Activated B cell treated with CpG ODN at 0.5 μM for 24 hours (primary cell): ENCODE measurements at places on chromosomes 7 and 10. TPM values are rescaled to one million over a fixed set of nuclear protein-coding genes. Genes with fewer than 3 reads are reported as not detected.

The RSPH10B2 gene
- 0.37 and 1.1 TPM in 2 replicates for total RNA-seq

The ZNF853 gene
- total RNA-seq: 2.8 and 3.2 TPM in 2 replicates

The LBX1 gene
- total RNA-seq: not detected in 2 replicates

The SEPTIN7 gene
- 239 and 262 TPM in 2 replicates for total RNA-seq

The IL6 gene
- 64.4 and 72.3 TPM in 2 replicates for total RNA-seq

The CALHM3 gene
- total RNA-seq: not detected in 2 replicates

The CAMK2B gene
- total RNA-seq: 0.17 and 0.58 TPM in 2 replicates

DNA sequence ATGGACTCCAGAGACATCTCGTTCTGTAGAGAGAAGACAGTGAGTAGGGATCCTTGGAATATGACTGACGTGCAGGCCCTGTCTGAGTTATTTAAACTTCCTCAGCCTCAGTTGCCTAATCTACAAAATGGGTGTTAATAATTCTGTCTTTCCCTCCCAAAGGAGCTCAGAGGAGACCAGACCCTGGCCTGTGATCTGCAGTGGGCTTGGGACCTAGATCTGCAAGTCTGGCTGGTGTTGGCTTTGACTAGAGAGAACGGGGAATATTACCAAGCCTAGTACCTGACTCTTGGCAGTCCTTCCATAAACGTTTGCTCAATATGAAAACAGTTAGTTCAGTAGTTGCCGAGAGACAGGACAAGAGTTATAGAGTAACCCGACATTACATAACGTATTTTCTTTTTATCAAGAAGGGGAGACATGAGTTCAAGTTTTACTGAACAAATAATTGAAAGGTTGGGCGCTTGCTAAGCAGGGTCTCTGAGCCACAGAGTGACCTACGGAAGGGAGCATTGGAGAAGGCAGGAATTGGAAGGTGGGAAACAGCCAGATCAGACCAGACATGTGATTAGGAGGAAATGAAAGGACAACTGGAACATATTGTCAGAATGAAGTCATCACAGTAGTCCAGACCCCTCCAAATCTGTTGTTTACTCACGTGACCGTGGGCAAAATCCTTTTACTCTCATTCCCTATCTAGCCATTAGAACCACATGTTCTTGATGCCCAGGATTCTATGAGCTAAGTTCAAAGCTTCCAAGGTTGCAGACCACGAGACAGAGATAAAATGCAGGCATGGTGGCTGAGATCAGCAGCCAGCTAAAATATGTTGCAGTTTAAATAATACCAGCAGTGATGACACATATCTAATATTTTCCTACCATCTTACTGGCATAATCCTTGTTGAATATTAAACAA lies 10.9 kb upstream of the CYP3A4 start:
- DNase-seq: no peak

GRCh38 chr10:60335708-60336107 lies 54.0 kb downstream of the ANK3 start:
- no peak for DNase-seq

- no peak for DNase-seq
Measured at GRCh38 chr7:93315896-93316295, 83.7 kb downstream of the VPS50 start.

- no peak for DNase-seq
Measured at GRCh38 chr7:58086461-58086860, 636.5 kb downstream of the ZNF716 start.

- no peak for DNase-seq
Measured at GRCh38 chr7:66617295-66617694, 11.4 kb upstream of the KCTD7 start.

DNA sequence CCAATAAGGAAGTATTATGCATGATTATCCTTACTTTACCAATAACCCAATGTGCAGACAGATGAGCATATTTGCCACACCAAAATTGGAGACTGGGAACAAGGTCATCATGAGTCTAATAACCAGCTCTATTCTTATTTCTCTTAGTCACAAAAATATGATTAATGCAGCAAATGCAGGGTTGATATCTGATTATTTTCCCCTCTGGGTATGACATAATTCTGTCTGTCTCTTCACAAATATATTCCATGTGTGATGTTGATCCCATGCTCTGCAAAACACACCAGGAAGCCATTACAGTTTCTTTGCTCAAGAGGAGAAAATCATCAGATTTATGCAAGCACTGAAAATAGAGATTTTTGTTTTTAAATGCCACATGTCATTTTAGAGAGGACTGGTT lies 196.5 kb upstream of the DGKB start:
- no peak for DNase-seq

- no peak for DNase-seq
Measured at GRCh38 chr7:51246258-51247245, 70.1 kb downstream of the COBL start.

GRCh38 chr10:119198438-119198837 lies 8.9 kb upstream of the GRK5 start:
- no peak for DNase-seq

DNA sequence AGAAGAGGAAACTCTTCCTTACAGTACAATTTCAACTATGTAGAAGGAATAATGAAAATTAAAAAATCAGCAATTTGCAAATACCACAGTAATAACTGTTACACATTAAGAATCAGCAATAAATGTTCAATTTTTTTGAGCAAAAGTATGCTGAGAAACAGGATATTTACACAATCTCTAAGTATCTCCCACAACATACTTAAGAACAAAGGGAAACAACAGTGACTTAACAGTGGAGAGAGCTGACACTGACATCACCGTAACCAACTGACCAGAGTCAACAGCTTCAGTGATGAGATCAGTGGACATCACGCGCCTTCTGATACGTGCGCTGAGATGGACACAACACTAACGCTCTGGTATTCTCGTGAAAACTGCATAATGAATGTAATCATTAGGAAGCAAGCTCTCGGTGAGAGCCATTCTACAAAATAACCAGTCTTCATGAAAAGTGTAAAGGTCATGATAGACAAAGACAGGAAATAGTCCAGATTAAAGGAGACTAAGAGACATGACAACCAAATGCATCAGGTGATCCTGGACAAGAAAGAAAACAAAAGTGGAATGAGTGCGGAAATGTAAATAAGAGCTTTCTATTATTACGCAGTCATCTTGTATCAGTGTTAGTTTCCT lies 82.6 kb downstream of the PIP4K2A start:
- DNase-seq: no peak

GRCh38 chr7:152541892-152542291 lies 106.1 kb upstream of the KMT2C start:
- no peak for DNase-seq

DNA sequence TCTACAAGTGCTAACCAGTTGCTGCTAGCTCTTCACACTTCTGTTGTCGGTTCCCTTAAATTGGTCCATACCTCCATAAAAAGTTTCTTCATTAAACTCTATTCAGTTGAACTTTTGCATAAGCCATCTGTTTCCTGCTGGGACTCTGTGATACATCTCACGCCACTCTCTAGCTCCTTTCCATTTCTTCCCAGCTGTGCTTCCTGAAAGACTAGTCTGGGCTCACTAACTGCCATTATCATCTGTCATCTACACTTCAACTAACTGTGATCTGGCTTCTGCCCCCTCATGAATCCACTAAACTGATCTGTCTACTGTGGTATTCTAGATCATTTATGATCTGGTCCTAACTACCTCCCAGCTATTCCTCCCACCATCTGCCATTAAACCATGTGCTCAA lies 78.3 kb downstream of the ELAPOR2 start:
- no peak for DNase-seq

- no peak for DNase-seq
Measured at GRCh38 chr7:87411186-87411585, 64.3 kb downstream of the ABCB4 start.

DNA sequence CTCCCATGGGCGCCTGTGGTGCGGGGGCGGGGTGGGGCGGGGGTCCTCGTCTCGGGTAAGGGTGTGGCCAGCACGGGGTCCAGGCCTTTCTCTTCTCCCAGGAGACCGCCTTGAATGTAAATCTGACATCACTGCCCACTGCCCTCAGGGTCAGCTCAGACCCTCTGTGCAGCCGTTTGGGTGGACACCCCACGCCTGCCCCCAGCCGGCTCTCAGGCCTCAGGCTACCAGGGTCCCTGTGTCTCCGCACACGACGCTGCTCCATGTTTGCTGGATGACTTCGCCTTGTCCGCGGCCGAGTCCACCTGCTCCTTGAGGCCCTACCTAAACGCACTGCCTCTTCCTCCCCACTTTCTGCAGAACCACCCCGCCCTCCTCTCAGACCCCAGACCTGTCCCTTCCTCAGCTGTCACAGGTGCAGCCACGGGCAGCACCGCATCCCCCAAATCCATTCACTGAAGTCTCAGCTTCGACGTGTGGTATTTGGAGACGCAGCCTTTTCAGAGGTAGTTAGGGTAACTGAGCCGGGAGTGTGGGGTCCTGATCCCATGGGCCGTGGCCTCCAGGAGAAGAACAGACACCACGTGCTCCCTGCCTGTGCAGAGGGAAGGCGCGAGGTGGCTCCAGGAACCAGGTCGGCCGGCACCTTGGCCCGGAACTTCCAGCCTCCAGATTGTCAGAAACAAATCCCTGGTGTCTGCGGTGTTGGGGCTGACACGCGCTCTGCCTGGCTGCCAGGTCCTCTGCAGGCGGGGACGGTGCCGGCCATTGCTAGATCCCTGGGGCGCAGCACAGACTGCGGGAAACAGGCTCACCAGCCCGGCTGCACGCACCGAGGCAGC lies 97.4 kb upstream of the DIP2C start:
- peak; percentile 11 for DNase-seq

GRCh38 chr10:10353326-10353868 lies 664.3 kb upstream of the CELF2 start:
- no peak for DNase-seq

- no peak for DNase-seq
Measured at GRCh38 chr10:58282615-58283014, 13.7 kb downstream of the CISD1 start.

DNA sequence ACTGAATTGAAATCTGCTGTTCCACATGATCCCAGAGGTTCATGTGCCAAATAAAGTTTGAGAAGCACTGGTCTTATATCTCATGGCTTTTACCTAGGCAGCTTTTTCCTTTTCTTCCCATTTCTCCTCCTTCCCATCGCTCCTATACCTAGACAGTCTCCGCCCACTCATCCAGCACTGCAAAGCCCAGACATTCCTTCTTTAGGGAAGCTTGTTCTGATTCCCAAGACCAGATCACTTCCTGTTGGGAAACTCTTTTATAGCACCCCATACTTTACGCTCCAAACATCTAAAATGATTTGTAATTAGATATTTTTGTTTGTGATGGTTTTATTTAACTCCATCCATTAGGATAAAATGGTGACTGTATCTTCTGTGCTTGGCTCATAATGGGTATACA lies 75.9 kb downstream of the BMPER start:
- DNase-seq: no peak

- no peak for DNase-seq
Measured at GRCh38 chr7:1224086-1224716, 8.5 kb upstream of the UNCX start.

- DNase-seq: no peak
Measured at GRCh38 chr7:20354610-20355528, 24.2 kb downstream of the ITGB8 start.

- DNase-seq: no peak
Measured at GRCh38 chr7:123598657-123599056, 3.0 kb upstream of the ASB15 start.

DNA sequence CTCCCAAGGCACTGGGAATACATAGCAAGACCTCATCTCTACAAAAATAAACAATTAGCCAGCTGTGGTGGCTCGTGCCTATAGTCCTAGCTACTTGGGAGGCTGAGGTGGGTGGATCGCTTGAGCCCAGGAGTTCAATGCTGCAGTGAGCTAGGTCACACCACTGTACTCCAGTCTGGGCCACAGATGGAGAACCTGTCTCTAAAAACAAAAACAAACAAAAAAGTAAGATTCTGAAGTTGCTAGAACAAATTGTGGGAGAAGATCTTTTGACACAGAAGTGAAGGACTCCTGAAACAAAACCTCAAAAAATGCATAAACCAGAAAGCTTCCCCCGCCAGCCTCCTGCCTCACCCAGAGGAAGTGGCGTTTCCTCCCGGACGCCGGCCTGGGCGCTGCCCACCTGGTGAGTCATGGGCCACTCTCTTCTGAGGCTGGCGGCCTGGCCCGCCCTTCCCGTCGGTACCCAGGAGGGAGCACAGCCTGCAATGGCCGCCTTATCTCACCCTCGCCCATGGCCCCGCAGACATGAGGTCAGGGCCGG lies 25.4 kb upstream of the ELN start:
- DNase-seq: no peak

DNA sequence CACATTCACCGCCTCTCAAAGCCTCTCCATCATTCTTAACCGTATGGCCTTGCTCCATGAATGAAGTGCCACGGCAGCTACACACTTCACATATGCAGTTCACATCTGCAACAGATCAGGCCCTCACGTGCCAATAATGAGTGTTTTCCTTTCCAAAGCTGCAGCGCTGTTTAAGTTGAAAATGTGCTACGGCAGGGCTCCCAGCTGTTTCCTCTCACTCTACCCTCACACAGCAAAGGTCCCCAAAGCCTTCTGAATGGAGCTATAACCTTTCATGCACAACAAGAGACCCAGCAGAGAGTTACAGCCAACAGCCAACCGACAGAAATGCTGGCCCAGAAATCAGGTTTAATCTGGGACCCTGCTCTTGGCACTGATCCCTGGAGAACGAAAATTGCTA lies 236.1 kb downstream of the ELMO1 start:
- no peak for DNase-seq

GRCh38 chr10:124886610-124887009 lies 55.3 kb upstream of the ZRANB1 start:
- DNase-seq: no peak

GRCh38 chr10:77241350-77241725 lies 396.3 kb downstream of the KCNMA1 start:
- DNase-seq: no peak

- no peak for DNase-seq
Measured at GRCh38 chr7:108572480-108572879, 2.8 kb downstream of the DNAJB9 start.

DNA sequence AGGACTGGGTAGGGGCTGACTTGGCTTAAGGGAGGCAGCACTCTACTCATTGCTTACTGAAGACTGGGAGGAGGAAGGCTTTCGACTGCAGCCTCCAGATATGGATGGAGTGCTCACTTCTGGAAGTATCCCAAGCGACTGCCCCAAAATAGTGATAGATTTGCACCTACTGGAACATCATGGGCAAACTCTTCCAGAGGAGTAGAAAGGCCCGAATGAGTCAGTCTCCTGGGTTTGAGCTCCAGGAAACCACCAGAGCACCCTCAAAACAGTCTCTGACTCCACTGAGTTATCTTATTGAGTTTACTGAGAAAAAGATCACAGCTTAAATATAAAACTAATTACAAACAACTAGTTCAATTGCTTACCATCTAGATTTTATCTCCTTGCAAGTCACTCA lies 37.2 kb upstream of the PDLIM1 start:
- no peak for DNase-seq
